Neuronal stem cell (in vitro differentiated cells): ENCODE measurements at places on chromosomes 2 and 18.

GRCh38 chr18:59897321-59897954, 2.4 kb upstream of the PMAIP1 start:
- no peak for DNase-seq

DNA sequence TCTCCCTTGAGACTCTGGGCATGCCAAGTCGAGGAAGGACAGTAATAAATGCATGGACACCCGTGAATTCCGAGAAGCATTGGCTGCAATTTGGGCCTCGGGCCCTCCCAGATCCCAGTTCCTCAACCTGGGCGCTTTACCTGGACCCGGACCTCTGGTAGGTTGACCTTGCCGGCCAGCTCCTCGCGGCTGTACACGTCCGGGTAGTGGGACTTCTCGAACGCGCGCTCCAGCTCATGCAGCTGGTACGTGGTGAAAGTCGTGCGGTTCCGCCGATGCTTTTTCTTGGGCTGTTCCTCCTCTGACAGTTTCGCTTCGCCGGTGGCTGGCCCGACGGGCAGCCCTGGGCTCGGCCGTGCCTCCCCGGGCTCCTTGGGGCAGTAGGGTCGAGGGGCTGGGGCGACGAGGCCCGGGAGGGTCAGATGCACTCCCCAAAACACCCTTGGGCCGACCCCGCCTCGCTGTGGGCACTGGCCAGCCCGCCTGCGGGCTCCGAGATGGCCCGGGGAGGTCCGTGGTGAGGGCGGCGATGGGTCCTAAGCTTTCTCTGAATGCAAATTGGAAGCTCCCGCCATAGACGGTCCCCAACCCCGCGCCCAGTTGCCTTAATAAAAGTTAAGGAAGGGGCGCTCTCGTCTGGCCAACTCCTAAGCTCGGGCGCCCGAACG, 899 bp downstream of the RAX start:
- DNase-seq = no peak

GRCh38 chr18:8947566-8947965, 154.9 kb upstream of the NDUFV2 start:
- DNase-seq = no peak

- DNase-seq = no peak
These were observed 424.4 kb upstream of the ID2 start for GRCh38 chr2:8257502-8257901.
